Hypothalamus (tissue), 51 donors: ENCODE measurements at places on chromosomes 1 and 21.
A peak's percentile ranks its signal among the peaks of the same experiment; 100 is the strongest.

DNA sequence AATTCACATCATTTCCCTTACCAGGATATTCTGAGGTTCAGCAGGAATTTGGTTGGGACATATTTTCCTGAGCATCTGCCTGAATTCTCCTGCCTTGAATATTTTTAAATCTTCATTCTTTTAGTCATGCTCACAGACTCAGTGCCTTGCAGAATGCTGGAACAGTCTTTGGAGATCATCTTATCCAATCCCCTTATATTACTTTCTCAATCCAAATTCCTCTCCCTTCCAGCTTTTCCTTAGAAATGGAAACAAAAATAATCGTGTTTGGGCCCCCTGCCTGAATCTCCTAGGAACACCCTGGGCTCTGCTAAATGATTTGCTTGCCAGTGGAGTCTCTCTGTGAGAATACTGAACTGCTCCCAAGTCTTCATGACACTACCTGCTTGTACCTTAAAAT is 38.4 kb downstream of the LHX8 start:
- DNase-seq, result peak; percentile 6

GRCh38 chr1:24075590-24075854 is 36.4 kb downstream of the MYOM3 start:
- no peak for DNase-seq

DNA sequence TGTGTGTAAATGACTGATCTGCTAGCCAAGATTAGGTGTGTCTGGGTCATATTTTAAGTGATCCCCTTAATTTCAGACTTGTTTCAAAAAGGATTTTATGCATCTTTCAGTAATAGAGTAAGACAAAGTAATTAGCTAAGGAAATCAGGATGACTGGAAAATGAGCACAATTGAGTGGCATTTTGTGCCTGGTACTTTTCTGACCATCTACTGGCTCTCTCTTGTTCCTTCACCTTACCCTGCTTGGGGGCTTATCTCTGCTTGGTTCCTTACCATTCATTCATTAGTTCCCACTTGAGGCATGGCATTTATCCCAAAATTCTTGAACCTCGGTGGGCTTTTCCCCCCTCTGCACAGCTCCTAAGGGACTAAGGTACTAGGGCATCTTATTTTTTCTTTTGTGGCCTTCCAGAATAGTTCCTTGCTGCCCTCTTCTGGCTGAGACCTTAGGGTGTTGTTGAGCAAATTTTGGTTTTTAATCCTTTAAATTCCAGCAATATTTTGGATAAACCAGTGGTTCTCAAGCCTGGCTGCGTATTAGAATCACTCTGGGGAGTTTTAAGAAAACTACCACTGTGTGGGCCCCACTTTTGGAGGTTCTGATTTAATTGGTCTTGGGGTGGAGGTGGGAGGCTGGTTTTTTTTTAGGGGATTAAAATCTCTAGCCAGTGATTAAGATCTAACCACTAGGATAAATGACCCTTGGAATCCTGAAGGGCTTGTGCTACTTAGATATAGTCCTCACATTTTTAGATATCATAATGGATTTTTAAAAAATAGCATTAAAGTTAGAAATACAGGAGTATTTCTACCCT is 50.8 kb downstream of the HS2ST1 start:
- peak; percentile 6 for DNase-seq

DNA sequence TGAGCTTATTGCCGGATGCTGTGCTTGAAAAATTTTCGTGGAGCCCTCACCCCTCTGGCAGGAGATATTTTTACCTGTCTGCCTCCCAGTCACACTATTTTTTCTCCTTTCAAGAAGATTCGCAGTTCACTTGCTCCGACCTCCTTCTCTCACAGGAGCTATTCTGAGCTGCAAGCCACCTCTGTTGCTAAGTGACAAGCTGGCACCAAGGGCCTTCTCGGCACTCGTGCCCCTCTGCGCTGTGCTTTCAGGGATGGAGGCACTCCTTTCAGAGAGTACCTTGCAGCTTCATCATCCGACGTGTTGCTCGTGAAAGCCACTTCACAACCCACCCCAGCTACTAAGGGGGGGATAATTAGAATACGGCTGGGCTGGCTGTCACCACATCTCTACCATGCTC is 11.6 kb downstream of the SLC6A17 start:
- no peak for DNase-seq

DNA sequence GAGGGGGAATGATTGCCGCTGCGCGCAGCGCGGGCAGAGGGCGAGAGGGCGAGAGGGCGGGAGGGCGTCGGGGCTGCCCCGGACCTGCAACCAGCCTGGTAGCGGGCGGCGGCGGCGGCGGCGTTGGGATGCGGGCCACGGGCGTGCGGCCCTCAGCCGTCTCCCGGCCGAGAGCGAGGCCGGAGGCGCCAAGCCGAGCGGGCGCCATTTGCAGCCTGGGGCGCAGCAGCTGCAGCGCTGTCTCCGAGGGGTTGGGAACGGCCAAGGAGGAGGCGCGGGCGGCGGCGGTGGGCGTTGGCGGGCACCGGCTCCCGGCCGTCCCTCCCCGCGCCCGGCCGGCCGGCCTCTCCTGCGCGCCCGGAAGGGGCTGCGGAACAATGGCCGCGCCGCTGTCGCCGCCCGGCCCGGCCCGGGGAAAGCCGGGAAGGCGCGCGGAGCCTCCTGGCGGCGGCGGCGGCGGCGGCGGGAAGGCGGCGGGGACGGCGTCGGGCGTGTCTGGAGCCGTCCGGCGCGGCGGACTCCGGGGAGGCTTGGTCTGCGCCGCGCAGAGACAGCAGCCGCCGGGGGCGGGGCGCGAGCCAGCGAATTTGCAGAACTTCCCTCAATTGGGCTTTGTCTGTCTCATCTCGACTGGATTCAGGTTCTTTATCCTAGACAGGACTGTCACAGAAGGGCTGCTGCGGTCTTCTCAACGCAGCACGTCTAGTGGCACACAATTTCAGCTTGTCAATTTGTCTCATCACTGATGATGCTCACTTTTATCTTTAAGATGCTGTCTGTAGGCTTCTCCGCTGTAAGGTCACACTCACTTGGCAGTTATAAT is 35.7 kb downstream of the ZBTB8B start:
- DNase-seq, result peak; percentile 27

DNA sequence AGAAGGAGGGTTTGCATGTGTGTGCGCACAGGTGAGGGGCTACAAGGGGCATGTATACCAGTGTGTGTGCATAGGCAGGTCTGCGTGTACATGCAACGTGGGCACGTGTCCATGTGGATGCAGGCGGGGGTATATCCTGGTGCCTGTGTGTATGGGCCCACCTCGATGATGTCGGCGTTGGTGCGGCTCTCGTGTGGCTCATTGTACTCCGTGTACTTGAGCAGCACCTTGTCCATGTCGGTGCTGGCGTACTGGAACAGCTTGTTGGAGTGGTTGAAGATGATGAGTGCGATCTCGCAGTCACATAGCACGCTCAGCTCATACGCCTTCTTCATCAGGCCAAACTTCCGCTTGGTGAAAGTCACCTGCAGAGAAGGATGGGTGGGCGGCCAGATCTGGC is 18.3 kb downstream of the MEF2D start:
- DNase-seq, result no peak

GRCh38 chr21:36511484-36512220 is 31.7 kb upstream of the CLDN14 start:
- no peak for DNase-seq

- DNase-seq, result no peak
Measured at GRCh38 chr1:54299037-54299436, 99.1 kb downstream of the MRPL37 start.

GRCh38 chr1:178749581-178750166 is 24.6 kb downstream of the RALGPS2 start:
- DNase-seq, result no peak

DNA sequence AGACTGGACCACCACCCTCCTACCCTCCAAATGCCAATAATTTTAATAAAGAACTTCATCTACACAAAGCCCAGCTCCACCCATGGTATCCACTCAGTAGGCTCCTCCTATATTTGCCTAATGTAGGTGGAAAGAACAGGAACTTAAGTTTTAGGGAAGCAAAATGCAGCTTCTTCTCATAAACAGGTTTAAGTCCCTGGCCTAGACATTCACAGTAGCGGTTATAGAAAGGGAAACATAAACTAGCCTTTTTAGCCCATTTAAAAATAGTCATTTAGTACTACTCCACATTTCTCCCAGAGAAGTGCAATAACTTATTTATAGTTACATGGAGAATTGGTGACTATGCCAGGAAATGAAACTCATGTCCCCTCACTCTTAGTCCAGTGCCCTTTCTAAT is 56.6 kb upstream of the CPLANE2 start:
- DNase-seq, result no peak

GRCh38 chr1:183879966-183880365 is 75.0 kb downstream of the RGL1 start:
- no peak for DNase-seq

- no peak for DNase-seq
Measured at GRCh38 chr21:44766818-44767354, 34.7 kb downstream of the UBE2G2 start.

DNA sequence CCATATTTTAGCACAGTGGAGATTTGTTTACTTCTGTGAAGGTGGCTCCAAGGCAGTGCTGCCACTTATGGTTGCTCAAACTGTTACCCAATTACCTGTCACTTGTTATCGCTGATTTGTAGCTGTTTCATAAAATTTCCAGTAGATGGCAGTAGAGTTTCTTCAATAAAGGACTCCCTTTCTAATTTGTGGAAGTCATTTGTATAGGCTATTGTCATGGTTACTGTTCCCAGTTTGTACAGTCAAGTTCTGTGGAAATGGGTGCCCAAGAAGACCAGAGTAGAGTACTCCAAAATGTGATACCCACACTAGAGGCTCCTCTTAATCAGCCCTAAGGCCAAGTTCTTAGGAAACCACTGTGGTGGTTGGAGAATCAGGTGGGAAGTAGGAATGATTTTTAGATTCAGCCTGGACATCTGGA is 186.1 kb downstream of the CLEC20A start:
- no peak for DNase-seq

DNA sequence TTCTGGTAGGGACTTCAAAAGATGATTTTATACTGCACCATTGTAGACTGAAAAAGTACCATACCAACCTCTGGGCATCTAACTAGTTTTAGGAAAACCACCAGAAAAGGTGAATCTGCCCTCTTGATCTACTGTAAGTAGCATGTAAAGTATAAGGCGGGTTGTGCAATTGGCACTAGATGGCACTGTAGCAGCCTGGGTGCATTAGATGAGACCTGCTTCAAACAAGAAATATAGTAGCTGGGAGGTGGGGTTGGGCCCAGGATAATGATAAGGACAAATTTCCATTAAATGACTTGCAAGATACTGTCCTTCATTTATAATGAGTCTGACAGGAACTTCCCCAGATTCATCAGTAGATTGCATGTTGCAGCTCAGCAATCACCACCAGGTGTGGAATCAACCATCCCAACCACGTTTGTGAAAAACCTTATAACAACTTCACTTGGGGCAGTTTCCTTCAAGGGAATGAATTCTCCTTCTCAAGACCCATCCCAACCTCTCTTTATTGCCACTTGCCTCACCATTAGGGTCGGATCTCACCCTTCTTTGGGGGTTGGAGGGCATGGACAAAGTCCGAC is 37.3 kb upstream of the IL10 start:
- no peak for DNase-seq

DNA sequence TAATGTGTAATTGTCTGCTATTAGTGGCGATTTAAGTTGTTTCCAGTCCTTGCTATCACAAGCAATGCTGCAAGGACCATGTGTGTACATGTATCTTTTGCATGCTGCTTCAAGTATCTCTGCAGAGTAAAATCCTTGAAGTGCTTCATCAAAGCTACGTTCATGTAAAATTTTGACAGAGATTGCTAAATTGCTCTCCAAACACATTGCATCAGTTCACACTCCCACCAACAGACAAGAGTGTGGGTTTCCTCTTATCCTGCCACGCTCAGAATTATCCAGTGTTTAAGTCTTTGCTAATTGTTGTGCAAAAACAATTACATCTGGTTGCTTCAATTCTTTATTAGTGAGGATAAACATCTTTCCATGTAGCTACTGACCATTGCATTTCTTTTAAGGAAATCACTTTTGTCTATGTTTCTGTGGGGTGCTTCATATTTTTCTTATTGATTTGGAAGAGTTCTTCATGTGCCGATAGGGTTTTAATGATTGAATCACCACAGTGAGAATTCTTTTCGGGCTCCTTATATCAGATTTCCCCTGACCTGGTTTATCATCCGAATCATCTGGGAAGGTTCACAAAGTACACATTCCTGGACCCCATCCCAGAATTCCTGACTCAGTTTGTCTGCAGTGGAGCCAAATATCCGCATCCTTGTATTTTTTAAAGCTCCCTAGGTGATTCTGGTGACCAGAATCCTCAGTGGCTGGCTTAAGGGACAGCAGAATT is 56.3 kb upstream of the GALNT2 start:
- DNase-seq, result no peak

DNA sequence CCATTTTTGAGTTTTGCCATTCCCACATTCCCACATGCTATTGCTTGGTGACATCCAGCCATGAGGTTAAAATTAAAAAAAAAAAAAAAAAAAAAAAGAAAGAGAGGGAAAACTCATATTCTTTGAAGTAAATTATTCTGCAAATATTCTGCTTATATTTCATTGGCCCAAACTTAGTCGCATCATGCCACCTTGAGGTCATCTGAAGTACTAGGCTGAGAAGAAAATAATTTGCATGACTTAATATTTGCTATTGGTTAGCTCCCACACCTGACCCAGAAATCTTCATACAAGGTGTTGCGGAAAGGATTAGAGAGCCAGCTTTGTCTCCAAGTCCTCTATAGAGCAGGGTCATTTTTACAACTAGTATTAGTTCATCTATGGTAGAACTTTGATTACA is 2206.0 kb downstream of the MRPL39 start:
- DNase-seq, result no peak

- DNase-seq, result no peak
Measured at GRCh38 chr21:35077466-35077865, 28.4 kb upstream of the RUNX1 start.

DNA sequence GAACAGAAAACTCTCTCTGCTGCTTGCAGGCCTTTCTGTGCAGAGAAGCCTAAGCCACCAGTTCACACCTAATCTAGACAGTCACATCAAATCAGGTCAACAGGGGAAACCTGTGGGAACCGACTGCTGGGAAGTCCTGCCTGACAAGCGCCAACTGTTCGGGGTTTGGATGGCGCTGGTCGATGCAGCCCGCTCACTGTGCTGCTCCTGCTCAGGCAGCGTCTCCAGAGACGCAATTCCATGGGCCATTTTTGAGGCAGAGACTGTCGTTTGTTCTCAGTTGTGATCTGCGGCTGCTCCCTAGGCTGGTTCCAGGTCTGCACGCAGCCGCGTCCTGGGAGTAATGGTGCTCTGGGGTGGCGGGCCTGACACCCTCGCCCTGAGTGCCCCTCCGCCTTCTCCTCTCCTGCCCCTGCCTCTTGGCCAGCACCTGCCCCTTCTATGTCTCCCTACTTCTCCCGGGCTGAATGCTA is 1.4 kb downstream of the AGT start:
- DNase-seq, result no peak

DNA sequence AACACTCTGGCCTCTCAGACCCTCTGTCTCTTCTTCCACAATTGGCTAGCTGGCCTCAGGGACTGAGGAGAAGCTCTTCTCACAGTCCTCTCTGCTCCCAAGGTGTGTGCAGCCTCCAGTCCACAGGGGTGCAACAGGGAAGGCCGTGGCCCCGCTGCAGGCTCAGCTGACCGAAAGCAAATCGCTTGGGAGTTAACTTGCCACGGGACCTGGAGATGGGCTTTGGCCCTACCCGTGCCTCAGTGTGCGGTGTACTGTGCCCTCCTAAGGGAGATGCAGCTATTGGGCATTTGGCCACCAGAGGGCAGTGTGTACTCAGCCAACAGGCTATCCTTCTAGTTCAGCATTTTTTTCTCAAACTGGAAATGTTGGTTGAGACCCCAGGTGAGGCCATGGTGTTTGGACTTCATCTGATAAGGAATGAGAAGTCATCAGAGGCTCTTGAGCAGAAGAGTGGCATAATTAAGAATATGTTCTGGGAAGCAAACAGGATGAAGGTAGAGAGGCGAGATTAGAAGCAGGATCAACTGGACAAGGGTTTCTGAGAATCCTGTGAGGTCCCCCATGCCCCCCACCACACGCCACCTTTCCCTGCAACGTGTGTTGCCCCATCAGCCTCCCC is 42.5 kb upstream of the TMEM125 start:
- DNase-seq, result peak; percentile 80
